Stimulated activated naive CD4-positive, alpha-beta T cell treated with Interleukin-2 at 50 U/mL for 16 hours (primary cell): ENCODE measurements at places on chromosomes 12 and 14.

- no peak for DNase-seq
These were observed 20.1 kb upstream of the SLC6A12 start for GRCh38 chr12:234019-234418.

- DNase-seq, result no peak
These were observed 44.6 kb downstream of the GALNT4 start for GRCh38 chr12:89479982-89480381.

- DNase-seq, result peak; percentile 48
These were observed 24.3 kb upstream of the PLEKHD1 start for GRCh38 chr14:69460093-69460701.

DNA sequence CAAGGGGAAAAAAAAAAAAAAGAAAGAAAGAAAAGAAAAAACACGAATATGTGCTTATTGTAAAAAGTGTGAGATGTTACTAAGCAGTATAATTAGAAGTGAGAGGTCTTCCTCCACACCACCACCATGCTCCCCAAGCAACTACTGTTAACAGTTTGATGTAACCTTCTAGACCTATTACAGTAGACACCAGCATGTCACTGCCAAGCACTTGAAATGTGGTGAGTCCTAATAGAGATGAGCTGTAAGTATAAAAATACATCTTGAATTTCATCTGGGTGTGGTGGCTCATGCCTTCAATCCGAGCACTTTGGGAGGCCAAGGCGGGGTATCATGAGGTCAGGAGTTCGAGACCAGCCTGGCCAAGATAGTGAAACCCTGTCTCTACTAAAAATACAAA lies 8.1 kb upstream of the SNRNP35 start:
- no peak for DNase-seq

GRCh38 chr12:84072961-84073360 lies 839.6 kb downstream of the SLC6A15 start:
- no peak for DNase-seq

DNA sequence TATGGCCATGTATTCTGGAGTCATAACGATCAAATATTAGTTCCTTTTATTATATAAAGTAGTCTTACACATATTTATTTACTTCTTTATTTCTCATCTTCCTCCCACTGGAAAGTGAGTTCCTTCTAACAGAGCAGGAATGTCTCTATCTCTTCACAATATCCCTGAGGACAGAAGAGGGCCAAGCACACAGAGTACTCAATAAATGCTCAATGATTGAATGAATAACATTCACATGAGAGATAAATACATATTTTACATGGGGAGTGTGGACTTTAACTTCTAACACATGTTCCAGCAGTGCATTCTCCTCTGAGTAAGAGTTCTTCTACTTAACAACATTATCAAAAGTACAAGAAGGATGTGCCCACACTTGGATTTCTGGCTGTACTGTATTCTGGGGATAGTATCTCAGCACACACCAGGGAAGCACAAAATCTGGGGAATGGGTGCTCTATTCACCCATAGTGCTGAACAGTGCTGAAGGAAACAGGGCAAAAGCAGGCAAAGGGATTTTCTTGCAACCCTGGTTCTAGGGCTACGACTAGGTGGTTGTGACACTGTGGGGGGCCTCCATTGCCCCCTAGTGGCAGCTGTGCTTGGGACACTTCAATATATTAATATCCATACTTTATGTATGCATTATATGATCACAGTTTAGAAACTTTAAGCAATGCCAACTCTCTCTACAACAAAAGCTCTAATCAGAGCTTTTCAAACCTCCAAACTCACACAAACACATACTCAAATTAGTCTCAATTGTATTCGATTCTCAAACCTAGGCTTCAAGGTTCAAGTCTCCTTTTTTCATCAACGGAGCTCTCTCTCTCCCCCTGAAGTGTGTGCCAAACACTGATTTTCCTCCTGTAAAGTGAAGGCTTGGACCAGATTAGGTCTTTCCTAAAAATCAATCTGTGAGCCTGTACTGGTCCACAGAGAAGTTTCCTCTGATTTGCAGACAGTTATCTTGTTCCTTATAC lies 115.5 kb downstream of the SLC2A13 start:
- DNase-seq, result peak; percentile 37

DNA sequence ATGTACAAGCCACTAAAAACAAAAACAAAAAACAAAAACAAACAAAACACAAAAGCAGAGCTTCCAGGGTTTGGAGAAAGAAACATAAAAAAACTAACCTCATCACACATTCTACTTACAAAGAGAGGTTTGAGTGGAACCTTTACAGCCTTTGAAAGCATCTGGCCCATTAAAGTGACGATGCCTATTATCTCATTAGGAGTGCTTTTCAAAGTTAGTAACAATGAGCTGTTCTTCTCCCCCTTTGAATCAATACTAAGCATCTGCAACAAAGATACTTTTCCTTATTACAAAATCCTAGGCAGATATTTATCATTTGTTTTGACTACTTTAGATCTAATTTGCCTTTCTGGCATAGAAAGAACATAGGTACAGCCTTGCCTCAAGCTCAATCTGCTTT lies 217.3 kb downstream of the PPM1H start:
- DNase-seq, result no peak

DNA sequence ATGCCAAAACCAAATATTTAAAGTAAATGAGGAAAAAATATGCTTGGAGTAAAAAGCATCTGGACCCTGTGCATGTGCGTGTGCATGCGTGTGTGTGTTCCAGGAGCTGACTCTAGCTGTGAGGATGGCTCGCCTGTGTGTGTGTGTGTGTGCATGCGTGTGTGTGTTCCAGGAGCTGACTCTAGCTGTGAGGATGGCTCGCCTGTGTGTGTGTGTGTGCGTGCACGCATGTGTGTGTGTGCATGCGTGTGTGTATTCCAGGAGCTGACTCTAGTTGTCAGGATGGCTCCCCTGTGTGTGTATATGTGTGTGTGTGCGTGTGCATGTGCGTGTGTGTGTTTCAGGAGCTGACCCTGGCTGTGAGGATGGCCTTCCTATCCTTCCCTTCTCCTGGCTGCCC lies 357.7 kb downstream of the CACNA1C start:
- no peak for DNase-seq

DNA sequence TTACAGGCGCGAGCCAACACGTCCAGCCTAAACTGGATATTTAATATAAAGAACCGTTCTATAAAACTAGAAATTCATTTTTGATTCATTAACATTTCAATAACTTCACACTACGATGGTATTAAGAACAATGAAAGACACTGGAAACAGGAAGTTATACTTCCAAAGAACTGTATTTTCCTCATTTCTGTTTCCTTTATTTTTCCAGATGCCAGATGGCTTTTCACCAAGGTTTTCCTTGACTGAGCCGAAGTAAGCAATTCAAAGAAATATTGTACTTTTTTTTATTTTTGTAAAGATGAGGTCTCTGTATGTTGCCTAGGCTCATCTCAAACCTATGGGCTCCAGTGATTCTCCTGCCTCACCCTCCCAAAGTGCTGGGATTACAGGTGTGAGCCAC lies 28.2 kb downstream of the EEA1 start:
- DNase-seq, result no peak

DNA sequence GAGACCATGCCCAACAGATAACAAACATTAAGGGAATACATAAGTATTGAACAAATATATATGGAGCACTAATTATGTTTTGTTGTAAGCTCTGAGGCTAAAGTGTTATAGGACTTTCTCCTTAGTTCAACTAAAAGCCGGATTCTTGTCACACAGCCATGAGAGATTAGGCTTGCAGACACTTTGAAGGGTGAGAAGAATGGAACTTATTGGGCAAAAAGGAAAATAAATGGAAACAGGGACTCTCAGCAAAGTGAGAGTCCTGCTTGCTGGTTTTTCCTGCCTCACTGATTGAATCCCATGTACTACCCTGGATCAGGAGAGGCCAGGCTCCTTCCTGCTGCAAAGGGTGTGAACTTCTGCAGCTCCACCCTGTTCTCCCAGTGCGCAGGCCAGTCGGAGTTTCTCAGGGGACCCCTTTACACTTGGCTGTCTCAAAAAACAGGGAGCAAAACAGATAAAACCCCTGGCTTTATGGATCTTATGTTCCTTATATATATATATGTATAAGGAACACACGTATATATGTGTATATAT lies 77.1 kb upstream of the FUT8 start:
- no peak for DNase-seq

- no peak for DNase-seq
These were observed 6.6 kb downstream of the CHST11 start for GRCh38 chr12:104463368-104463767.

GRCh38 chr14:67735336-67736147 lies 33.9 kb downstream of the RDH12 start:
- no peak for DNase-seq

GRCh38 chr14:61277784-61278183 lies 3.4 kb downstream of the TMEM30B start:
- DNase-seq, result no peak

GRCh38 chr12:11863478-11863906 lies 207.2 kb upstream of the BCL2L14 start:
- DNase-seq, result no peak

DNA sequence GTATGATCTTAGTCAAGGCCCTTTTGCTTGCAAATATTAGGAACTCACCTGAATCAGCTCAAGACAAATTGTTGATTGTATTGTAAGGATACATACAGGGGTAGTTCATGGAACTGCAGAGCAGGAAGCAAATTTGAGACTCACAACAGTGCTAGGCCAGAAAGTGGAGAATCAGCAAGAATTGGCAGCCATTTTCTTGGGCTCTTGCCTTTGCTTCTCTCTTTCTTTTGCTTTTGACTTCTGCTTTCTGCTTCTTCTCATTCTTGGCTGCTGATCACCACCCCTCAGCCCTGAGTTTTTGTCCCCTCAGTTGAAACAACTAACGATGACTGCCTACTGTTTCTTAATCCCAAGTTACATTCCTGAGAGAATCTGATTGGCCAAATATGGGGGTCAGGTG lies 34.8 kb downstream of the KCNK13 start:
- DNase-seq, result no peak

- DNase-seq, result no peak
These were observed 5.3 kb downstream of the STYK1 start for GRCh38 chr12:10668526-10668925.

DNA sequence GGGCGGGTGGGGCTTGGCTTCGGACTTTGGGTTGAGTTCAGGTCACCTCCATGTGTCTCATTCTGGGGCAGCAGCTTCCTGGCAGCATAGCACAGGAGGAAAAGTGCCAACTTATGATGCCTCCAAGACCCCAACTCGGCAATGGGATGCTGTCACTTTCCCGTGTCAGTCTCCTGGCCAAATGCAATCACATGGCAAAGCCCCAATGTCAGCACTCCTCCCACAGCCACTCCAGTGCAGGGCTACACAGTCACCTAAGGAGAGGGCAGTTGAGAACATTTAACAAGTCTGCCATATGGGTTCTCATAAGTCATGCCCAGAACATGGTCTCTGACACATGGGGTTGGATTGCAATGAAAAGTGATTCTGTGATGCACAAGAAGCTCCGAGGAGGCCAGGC lies 26.7 kb downstream of the ELK3 start:
- no peak for DNase-seq

- DNase-seq, result no peak
These were observed 454.2 kb downstream of the AEBP2 start for GRCh38 chr12:19893514-19893913.

DNA sequence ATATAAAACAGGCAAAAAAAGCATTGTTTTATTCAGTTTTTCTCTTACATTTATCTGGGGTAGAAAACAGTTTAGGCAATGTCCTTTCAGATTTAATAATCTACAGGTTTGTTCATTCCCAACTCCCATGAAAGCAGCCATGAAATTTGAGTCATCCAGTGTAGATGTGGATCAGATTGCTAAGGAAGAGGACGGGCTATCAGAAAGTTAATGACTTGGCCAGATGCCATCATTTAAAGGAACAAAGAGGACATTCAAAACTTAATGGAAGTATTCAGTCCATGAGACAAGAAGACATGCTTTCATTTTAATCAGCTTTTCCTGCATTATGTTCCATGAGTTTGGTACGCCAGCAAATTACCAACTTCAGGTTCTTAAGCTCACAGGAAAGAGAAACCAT lies 31.1 kb upstream of the POC1B start:
- DNase-seq, result no peak

DNA sequence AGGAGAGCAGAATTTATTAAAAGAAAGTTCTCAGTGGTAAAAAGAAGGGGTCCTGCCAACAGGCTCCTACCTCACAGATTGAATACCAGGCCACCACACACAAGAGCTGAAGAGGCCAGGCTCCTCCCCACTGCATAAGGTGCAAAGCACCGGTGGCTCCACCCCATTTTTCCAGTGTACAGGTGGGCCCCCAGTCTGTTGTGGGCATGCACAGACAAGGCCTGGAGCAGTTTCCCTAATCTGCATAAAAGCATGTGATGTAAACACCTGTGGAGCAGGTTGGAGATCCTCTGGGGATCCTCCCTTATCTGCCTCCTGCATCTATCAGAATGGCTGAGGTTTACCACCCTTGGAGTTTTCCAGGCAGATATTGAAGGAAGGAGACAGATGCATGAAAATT lies 45.7 kb upstream of the PDZRN4 start:
- no peak for DNase-seq

GRCh38 chr12:25797386-25797785 lies 161.1 kb upstream of the RASSF8 start:
- DNase-seq, result no peak

DNA sequence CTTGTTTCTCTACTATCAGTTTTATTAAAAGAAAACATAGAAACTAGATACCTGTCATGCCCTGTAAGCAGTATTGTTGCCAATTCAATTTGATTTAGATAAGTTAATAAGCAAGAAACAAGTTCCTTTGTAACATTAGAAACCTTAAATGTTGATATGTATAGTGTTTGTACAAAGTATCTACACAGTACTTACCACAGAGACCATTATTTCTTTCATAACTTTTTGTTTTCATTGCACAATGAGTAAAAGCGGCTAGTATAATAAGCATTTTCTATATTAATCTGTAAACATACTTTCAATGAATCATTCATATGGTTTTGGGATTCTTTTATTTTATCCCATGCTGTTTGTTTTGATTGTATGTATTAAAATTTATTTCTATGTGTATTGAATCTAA lies 305.1 kb downstream of the TTC6 start:
- no peak for DNase-seq

GRCh38 chr14:21015312-21015711 lies 9.5 kb downstream of the NDRG2 start:
- DNase-seq, result no peak

GRCh38 chr14:100222224-100223093 lies 16.5 kb upstream of the YY1 start:
- DNase-seq, result no peak
